ENCODE measurements at places on chromosomes 6 and 20.

DNA sequence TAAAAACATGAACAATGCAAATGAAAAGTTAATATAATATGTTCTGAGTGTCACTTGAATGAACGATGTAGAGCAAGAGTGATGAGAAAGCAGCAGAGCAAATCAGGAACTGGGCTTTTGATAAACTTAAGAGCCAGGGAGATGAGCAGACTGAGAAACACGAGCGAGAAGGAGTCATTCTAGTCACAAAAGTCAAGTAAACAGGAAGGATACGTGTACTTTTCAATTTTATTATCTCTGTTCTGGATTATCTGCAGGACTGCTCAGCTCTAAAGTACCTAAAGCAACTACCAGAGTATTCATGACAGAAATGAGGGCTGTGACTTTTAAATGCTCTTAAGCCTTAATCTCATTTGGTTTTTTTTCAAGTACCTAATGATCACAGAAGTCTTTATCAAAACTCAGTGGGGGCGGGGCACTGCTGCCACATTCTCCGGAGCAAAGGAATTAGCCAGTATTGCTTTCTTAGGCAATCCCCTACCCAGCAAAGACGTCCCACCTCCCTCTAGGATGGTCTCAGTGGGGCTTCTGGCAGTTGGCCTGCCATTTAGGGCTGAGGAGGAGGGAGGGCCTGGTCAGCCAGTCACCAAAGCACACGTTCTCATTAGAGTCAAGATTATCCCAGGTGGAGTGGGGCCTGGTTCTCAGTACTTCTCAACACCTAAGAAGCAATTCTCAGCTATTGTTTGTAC lies 8.6 kb downstream of the MAN1A1 start:
- no peak for DNase-seq

- DNase-seq: no peak
Observed at GRCh38 chr20:32887492-32887891, 28.8 kb downstream of the EFCAB8 start.

DNA sequence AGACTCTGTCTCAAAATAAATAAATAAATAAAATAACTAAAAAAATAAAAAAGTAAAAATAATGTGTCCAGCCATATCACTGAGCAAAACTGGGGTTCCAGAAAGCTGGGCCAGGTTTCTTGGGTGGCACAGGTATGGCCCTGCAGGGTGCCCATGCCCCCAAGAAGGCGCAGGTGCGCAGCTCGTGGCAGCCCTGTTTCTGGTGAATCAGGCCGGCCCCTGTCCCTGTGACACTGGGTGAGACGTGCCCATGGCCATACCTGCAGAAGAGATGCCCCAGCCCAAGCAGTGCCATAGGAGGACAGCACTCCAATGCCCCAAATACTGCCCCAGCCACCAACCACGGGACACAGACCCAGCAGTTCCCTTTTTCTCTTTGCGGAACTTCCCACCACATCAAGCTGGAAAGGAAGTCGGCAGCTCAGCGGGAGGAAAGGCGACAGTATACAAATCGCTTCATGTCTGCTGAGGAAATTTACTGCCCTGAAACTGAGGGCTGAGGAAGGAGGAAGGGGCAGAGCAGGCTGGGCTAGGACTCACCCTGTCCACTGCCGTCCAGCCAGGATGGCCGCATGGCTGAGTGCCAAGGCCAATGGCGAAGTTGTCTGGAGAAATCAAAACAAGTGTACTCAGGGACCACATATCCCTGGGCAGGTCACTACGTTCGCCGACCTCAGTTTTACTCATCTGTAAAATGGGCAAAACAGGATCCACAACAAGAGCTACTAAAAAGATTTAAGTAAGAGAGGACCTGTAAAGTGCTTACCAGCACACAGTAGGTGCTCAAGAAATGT lies 55.4 kb downstream of the PREX1 start:
- DNase-seq: no peak

DNA sequence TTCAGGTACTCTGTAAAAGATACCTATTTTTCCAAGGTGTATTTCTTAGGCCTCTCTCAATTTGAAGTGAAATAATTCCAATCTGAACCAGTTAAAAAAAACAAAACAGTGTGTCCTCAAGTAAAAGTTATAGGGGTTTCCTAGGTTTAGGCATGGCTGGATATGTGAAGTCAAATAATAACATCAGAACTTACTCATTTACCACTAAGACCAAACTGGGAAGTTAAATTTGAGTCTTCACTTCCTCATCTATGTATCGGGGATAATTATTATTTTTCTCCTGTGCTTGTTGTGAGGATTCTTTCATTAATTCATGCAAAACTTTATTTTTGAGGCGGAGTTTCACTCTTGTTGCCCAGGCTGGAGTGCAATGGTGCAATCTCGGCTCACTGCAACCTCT lies 86.2 kb upstream of the PTPRK start:
- DNase-seq: no peak

GRCh38 chr20:34595377-34596184 lies 37.1 kb downstream of the MAP1LC3A start:
- no peak for DNase-seq

- DNase-seq: no peak
Observed at GRCh38 chr20:41330343-41330720, 10.3 kb upstream of the LPIN3 start.

- no peak for DNase-seq
Observed at GRCh38 chr6:34979994-34980393, 90.9 kb downstream of the ANKS1A start.

- no peak for DNase-seq
Observed at GRCh38 chr6:93731306-93731705, 311.9 kb upstream of the EPHA7 start.

DNA sequence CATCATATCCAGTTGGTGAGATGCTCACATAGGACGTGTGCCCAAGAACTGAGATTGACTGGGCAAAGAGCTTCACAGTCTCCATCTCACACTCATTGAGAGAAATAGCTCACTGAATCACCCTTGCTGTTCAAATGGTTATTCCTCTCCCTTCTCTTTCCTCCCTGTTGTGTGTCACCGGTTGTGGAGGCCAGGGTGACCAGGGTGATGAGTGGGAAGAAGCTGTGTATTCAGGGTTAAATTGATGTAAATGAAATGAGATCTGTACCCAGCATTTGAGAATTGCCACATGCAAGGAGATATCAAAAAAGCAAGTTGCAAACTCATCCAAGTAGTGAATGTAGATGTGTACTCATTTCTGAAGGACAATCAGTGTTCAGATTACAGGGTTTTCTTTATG lies 36.6 kb upstream of the VAPB start:
- no peak for DNase-seq

- DNase-seq: no peak
Observed at GRCh38 chr6:4039348-4039747, 39.6 kb downstream of the FAM217A start.

DNA sequence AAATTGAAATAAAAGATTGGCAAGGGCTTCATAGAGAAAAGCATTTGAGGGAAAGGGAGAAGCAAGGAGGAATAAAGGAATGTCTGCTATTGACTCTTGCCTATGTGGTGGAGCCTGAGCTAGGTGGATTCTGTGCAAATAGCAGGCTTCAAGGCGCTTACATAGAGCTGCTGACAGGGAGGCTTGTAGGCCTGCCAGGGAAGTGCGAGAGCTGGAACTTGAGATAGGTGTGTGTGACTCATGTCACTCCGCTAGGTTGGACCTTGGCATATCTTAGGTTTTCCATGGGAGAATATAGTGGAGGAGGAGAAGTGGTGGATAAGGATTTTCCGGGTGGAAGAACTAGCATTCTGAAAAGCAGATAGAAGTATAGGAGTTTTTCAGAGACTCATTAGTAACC lies 14.0 kb downstream of the SNRNP48 start:
- DNase-seq: no peak

GRCh38 chr6:44028789-44029310 lies 98.4 kb downstream of the MRPL14 start:
- peak; percentile 24 for DNase-seq

DNA sequence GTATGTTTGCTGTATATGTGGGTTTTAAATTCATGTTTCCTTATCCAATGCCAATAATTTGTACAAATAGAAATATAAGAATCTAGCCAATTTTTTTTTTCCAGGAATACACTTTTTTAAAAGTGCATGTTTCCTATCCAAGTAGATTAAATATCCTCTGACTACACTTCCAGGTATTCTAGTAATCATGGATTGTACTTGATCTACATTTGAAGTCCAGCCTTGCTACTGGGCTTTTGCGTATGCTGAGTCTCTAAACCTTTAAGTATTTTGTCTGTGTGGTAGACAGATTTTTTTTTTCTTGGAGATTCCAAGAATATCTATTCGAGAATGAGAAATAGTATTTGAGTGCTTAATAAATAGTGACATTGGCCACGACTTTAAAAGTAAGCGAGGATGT lies 188.3 kb downstream of the SASH1 start:
- no peak for DNase-seq

- DNase-seq: no peak
Observed at GRCh38 chr20:21286775-21287174, 16.4 kb upstream of the XRN2 start.

GRCh38 chr6:169989594-169989993 lies 238.2 kb downstream of the ERMARD start:
- no peak for DNase-seq

- DNase-seq: peak; percentile 15
Observed at GRCh38 chr6:36607683-36608386, 13.7 kb downstream of the SRSF3 start.

DNA sequence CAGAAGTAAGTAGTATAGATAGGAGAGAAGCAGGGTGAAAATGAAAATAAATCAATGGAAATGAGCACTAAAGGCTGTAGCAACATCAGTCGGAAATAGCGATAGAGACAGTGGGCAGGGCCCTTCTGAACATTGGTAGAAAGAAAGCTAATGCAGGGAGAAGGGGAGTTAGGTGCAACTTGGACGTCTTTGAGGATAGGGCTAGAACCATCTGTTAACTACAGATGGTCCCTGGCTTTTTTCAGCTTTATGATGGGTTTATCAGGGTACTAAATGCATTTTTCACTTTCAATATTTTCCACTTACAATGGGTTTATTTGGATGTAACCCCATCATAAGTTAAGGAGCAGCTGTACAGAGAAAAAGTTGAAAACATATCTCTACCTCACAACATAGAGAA lies 72.8 kb upstream of the CNR1 start:
- DNase-seq: no peak

DNA sequence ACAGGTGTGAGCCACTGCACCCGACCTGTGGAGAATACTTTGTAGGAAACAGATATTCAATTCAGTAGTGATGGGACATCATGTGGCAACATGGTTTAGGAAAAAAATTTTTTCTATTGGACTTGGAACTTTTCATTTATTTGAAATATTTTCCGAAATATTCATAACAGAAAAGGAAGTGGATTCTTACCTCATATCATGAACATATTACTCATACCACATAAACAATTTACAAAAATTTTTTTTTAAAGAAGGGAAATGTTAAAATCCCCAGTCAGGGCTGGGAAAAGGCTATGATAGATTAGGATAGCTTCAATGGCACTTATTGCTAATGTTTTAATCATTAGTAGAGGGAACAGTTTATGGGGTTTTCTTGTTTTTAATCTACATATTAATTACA lies 6.8 kb upstream of the ALDH8A1 start:
- DNase-seq: no peak

GRCh38 chr6:39268171-39268570 lies 38.9 kb upstream of the KCNK5 start:
- no peak for DNase-seq

DNA sequence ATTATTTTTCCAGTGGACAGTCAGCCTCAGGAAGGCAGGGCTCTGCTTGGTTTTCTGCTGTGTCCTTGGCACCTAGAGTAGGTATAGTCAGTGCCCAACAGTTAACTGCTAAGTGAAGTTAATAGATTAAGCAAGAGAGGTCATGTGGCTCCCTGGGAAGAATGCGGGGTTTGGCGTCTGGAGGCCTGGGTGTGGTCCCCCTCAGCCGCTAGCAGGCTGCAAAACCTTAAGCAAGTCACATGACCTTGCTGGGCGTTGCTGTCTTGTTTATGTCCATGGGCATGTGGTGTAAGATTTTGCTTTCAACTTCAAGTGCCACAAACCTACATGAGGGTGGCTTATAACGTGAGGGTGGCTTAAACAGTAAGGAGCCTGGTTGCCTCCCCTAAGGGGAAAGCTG lies 75.5 kb upstream of the SCP2D1 start:
- DNase-seq: no peak

GRCh38 chr6:128759901-128760300 lies 123.0 kb upstream of the LAMA2 start:
- DNase-seq: no peak

- DNase-seq: no peak
Observed at GRCh38 chr6:8181951-8182845, 79.8 kb upstream of the EEF1E1 start.

GRCh38 chr20:62765432-62766070 lies 30.7 kb upstream of the MRGBP start:
- DNase-seq: no peak

DNA sequence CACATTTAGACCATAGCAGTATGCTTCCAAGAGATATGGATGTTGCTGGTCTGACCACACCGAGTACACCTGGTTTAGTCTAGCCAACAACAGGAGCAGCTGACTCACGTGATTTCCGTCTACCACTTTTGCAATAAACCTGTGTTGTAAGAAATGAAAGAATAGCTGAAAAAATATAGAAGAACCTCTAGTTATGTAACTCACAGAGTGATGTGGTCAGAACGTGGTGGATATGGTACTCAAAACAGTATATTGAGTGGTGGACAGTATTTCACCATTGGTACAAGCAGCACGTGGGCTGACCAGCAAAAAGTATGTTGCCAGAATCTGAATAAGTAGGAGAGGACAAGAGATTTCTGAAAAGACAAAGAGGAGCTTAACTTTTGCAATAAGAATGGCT lies 226.9 kb downstream of the TBC1D7 start:
- no peak for DNase-seq

DNA sequence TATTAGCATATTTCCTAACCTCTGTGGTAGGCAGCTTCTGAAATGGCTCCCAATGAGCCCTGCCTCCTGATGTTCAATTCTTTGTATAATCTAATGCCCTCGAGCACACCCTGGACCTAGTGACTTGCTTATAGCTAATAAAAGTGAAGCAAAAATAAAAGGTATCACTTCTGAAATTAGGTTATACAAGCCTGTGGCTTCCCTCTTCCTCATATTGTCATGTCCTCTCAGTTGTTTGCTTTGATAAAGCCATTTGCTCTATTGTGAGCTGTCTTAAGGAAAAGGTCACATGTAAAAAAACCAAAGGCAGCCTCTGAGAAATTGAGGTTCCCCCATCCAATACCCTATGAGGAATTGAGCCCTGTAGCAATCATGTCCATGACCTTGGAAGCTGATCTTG lies 442.1 kb upstream of the ADGRB3 start:
- DNase-seq: no peak

DNA sequence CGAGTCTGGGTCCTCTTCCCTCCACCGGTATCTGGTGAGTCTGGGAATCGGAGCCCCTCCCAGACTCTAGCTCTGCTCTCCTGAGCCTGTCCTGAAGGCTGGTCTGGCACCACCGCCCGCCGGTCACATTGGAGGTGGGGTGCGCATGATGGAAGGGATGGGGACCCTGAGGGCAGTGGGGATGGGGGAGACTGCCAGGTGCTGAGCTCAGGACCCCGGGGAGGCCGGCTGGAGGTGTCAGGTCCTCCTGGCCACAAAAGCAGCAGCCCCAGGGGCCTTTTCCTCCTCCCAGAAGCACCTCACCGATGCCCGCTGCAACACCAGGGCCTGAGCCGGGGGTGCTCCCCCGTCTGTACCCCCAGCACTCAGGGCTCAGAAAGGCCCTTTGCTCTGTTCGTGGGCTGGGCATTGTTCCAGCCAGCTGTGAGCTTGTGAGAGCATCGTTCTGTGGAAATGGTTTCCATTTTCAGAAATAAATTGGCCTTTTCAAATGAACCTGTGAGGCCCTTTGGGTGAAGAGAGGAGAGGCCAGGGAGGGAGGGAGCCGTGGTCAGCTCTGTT lies 2.5 kb upstream of the NPBWR2 start:
- peak; percentile 65 for DNase-seq

Measured in suprapubic skin (tissue), 4 donors.